ENCODE measurements at places on chromosomes 3 and 15.

- no peak for DNase-seq
These were observed 3.6 kb downstream of the CHSY1 start for GRCh38 chr15:101248274-101248673.

DNA sequence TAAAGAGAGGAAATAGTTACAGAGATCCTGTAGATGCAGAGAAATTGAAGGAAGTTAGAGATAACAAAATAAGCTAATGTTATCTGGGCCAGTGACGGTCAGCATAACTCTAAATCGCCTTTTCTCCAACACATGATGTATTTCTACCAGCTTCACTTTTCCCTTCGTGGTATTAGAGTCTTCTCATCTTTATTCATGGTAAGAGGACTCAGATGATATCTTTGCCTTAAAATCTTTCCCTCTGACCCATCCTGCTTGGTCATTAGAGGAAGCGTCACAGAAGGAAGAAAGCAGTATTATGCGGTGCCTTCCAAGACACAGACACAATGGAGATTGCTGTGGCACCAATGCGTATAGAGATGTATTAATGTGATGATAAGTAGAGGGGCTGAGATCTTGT is 320.7 kb upstream of the GOLIM4 start:
- no peak for DNase-seq

DNA sequence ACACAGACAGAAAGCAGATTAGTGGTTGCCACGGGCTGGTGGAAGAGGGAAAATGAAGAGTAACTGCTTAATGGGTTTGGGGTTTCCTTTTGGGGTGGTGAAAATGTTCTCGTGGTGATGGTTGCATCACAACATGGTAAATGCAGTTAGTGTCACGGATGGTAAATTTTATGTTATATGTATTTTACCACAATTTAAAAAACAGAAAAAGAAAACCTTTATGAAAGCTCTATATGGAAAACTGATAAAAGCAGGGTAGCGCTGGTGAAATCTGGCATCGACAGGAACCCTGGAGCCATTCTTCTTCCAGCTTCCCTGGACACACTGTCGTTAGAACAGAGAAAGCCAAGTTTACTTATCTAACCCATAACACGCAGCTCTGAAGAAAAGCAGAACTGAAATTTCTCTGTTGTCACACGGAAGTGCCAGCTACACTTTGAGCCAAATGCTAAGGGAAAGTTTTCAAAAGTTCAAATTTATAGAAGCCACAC is 287.7 kb upstream of the NR2F2 start:
- DNase-seq: no peak

- DNase-seq: no peak
These were observed 11.9 kb upstream of the ARHGEF3 start for GRCh38 chr3:56813653-56813960.

DNA sequence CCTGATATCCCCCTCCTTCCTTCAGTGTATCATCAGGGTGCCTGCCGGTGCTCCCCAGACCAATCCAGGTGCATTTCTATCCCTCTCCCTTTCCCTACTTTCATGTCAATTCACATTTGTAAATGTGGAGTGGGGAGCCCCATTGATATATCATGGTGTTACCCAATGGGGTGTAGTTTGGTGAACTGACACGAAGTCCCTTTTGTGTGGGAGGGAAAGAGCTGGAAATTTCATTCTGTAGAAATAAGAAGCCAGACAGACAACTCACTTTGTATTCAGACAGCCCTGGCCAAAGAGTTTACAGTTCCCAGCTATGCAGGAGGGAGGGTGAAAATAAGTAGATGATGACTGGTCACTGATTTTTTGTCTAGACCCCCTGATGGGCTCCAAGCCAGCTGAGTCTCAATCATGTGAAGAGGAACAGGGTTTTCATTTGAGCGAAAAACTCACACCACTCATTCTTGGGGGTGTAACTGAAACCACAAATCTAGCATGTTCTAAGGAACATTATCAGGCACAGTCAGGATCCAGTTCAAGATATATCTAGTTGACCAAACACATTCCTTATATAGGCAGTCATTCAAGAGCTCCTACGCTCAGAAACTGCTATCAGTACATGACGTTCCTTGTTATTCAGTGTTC is 58.9 kb downstream of the LMCD1 start:
- DNase-seq: no peak

GRCh38 chr3:146154995-146155394 is 6.0 kb downstream of the PLOD2 start:
- DNase-seq: no peak

DNA sequence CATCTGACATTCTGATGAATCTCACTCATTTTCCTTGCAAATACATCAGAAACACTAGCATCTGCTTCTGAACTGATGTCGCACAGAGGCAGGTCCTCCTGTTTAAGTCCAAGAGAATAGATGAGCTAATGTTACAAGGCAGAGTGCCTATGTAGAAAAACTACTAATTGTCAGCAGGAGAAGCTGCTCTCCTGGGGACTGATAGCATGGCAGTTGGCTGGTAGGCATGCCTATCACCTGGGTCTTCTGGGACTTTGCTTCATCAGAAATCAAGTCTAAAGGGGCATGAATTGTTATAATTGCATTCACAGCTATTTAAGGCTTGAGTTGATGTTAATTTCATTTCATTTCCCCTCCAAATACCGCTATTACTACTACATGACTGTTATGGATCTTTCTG is 457.2 kb downstream of the RAP2B start:
- no peak for DNase-seq

DNA sequence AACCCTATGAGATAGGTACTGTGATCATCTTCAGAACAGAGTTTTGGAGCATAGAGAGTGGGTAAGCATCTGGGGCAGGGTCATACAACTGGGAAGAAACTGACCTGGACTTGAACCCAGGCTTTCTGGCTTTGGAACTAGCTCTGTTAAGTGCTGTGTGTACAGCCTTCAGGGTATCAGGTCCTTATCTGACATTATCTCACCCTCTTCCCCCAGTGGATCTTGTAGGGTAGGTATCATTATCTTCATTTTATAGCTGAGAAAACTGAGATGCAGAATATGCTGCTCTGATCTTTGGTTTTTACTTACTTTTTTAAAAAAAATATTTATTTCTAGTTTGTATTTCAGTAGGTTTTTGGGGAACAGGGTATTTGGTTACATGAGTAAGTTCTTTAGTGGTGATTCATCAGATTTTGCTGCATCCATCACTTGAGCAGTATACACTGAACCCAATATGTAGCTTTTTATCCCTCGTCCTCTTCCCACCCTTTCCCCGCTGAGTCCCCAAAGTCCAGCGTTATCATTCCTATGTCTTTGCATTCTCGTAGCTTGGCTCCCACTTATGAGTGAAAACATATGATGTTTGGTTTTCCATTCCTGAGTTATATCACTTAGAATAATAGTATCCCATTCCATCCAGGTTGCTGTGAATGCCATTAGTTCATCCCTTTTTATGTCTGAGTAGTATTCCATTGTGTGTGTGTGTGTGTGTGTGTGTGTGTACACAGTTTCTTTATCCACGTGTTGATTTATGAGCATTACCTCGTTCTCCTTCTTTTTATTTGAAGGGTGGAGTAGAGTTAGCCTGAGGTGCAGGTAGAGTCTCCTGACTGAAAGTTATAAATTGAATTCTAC is 271.2 kb downstream of the PTPRG start:
- no peak for DNase-seq

GRCh38 chr15:29933042-29933803 is 111.0 kb upstream of the TJP1 start:
- no peak for DNase-seq
